ENCODE measurements at places on chromosomes 1 and 21. TPM values are rescaled to one million over a fixed set of nuclear protein-coding genes. Genes with fewer than 3 reads are reported as not detected.

JAK1 gene
- 156 TPM for total RNA-seq

PRMT2 gene
- total RNA-seq = 121 TPM

DNA sequence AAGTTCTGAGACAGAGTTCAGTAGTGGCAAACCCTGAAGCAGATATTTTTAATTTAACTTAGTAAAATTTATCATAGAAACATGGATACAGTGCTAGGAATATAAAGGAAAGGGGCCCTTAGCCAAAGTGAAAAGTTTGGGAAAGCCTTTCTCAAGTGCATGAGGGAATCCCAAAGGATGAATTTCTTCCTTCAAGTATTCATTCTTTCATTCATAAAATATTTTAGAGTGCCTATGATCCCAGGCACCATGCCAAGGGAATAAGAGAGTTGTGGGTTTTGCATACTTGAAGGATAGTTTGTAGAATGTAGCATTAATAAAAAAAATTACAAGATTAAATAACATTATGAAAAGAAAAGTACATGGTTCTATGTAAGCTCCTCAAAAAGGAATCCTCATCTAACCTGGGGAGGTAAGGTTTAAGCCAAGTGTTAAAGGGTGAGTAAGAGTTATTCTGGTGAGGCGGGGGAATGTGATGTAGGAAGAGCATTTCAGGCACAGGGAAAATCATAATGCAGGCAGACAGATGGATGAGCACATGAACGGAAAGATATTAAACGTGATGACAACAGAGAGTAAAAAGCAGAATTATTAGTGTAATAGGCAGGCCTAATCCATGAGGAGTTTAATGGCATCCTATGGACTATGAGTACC lies 40.4 kb upstream of the NTNG1 start:
- DNase-seq = no peak

- no peak for DNase-seq
Observed at GRCh38 chr1:116906812-116907211, 2.9 kb upstream of the PTGFRN start.

GRCh38 chr1:196152086-196152485 lies 456.2 kb downstream of the KCNT2 start:
- DNase-seq = no peak

ZNF593OS gene
- not detected for total RNA-seq

HSD3B2 gene
- not detected for total RNA-seq

- no peak for DNase-seq
Observed at GRCh38 chr1:35561297-35561971, 3.8 kb downstream of the NCDN start.

GRCh38 chr21:45004059-45004422 lies 64.2 kb downstream of the SLX9 start:
- peak; percentile 27 for DNase-seq

- DNase-seq = no peak
Observed at GRCh38 chr1:230866171-230867070, 1.9 kb downstream of the C1orf198 start.

DNA sequence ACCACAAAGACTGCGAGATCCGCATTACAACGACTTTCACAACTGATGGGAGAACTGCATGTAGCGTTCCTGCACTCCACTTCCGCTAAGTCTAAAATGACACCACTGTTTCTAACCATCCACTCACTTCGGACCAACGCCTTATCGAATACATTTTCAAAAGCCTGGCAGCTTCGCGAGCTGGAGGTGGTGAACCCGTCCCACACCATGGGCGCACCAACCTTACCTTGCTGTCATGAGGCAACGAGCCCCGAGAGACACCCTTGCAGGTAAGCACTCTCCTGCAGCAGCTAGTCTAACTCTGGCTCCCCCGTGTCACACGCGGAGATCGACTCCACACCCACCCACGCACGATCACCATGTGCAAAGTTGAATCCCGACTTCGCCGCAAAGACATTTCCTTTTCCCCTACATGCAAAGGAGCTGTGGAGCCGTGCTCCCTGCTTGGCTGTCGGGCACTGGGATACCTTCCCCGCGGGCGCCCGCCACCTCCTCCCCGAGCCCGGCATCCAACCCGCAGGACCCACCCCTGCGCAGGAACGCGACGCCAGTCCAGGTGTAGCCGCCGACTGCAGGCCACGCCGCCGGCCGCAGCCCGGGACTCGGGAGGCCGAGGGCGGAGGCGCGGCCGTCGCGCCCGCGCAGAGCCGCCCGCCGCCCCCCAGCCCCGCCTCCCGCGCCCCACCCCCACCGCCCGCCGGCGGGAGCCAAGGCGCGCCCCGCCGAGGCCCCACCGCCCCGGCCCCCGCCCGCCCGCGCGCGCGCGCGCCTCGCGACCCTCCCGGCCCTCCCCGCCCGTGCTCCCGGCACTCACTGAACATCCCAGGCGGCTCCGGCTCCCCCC lies 629 bp downstream of the TAF5L start:
- peak; percentile 79 for DNase-seq

- no peak for DNase-seq
Observed at GRCh38 chr1:90443354-90443753, 273.7 kb downstream of the BARHL2 start.

DNA sequence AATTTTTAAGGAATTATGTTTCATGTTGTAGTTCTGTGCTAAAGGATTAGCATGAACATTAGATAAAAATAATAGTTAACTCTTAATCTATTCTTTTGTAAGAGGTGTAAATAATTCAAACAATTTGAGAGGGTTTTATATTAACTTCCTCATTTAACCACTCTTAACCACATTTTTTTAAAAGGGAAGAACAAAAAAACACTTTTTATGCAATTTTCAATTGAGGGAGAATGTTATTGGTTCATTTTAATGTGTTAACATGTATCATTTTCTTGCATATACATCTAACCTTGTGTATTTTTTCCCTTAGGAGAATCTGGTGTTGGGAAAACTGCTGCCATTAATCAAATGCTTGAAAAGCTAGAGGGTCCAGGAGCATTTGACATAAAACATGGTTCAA lies 169.0 kb downstream of the LBR start:
- no peak for DNase-seq

- DNase-seq = no peak
Observed at GRCh38 chr1:150420560-150421265, 56.8 kb downstream of the RPRD2 start.

DNA sequence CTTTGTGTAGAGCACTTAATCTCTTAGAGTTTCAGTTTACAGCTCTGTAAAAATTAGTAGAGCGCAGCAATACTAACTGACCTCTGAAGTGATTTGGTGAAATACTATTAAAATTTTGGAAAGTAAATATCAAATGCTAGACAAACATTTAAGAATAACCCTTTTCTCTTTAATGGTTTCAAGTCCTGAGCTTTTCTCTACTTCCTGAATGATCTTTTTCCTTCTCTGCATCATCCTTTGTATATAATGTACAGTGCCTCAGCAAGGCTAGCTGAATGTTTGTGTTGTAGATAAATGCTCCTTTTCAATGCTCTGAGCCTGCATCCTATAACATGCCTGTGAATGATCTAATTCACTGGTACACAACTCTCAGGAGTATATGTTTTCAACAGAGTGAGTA lies 272.9 kb downstream of the ADGRL2 start:
- no peak for DNase-seq

GPR37L1 gene
- 0.06 TPM for total RNA-seq

DNA sequence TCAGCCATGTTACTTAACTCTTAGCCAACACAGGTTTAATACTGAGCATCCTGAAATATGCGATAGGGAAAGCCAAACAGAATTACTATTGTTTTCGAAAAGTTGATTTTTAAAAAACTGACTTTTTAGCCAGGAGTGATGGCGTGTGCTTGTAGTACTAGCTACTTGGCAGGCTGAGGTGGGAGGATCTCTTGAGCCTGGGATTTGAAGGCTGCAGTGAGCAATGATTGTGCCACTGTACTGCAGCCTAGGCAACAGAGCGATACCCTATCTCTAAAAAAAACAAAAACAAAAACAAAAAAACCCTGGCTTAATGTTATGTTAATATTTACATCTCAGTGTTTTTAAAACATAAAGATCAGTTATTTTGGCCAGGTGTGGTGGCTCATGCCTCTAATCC lies 16.7 kb downstream of the NMNAT1 start:
- no peak for DNase-seq

KIF2C gene
- total RNA-seq = 1.7 TPM

DNA sequence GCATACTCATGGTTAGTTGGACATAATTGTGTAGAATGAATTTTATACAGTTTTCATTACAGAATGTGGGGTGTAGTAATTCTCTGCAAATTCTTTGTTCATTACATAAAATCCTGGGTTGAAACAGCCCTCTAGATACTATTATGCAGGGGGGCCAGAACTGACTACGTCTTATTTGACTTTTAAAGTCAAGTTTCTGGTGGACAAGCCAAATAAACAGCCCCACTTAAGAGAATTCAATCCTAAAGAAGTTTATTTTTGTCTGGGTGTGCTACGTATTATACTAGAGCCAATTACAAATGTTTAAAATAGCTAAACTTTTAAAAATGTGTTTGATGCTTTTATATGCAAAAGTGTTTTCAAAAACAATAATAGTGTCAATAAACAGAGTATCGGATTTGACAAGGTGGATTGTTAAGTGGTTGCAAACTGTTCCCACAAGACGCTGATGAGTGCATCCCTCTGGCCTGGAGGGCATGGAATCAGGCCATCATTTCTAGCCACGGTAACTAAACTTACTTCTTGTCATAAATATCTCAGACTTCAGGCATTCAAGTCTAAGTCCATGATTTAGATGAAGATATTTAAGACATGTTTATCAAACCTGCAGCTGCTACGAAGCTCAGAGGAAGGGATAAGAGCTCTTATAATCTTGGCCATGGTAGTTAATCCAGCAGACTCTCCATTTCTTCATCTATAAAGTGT lies 646.3 kb downstream of the KIF26B start:
- DNase-seq = no peak

LCE2B gene
- total RNA-seq = not detected

FAM151A gene
- total RNA-seq = not detected

DNA sequence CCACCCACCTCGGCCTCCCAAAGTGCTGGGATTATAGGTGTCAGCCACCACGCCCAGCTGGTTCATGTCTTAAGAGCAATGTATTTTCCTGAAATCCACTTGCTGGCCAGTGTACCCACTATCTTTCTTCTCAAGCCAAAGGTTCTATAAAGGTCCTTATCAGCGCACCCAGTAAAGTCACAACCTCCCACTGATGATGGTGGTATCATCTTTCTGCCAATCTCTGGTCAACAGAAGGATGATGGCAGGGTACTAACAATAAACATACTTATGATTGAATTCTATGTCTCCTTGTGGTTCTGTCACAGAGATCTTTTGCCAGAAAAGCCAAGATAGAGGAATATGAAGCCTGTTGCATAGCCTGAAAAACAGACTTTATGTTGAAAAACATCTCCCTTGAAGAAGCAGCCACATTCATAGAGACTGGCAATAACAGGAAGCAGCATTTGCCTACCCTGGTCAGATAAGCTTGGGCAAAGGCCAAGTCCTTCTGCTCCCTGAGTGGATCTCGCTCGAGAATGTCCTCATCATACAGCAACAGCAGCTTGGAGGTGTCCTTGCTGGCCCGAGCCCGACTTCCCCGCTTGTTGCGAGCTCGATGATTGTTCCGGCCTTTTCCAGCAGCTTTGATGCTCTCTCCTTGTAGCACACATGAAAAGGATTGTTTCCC lies 73.0 kb downstream of the DAP3 start:
- DNase-seq = no peak

DNA sequence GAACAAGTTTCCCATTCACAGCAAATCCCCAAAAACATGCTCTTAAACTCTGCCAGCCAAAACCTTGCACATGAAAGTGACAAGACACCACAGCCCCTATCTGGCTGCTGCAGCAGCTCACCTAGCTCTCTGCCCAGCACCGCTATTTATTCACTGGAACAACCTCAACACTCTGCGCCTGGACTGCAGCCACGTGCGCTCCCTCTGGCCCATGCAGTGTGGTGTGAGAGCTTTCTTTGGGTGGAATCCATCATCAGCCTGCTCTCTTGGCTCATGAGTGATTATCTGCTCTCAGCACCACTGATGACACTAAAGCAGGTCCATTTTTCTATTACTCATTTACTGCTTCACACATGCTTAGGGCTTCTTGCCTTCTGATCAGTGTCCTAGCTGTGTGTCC lies 11.4 kb downstream of the KCNJ6 start:
- no peak for DNase-seq
